ENCODE measurements at places on chromosomes 11 and 22.

GRCh38 chr22:24106385-24107381 lies 74.6 kb upstream of the SUSD2 start:
- no peak for DNase-seq

DNA sequence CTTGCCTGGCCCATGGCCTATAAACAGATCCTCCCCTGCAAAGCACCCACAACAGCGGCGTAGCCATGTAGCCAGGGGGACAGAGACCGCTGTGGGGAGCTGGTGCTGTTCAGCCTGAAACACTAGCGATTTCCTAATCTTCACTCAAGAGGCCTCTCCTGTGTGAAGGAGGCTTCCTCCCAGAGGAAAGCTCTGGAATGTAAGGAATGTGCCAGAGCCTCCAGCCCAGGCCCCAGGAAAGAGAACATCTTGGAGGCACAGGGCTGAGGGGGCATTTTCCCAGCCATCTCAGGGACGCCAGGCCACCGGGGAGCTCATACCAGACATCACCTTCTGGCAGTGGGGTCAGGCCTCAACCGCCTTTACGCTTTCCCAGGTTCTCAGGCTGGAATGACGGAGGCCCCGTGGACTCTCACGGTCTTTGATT lies 24.0 kb downstream of the MIAT start:
- DNase-seq: no peak

DNA sequence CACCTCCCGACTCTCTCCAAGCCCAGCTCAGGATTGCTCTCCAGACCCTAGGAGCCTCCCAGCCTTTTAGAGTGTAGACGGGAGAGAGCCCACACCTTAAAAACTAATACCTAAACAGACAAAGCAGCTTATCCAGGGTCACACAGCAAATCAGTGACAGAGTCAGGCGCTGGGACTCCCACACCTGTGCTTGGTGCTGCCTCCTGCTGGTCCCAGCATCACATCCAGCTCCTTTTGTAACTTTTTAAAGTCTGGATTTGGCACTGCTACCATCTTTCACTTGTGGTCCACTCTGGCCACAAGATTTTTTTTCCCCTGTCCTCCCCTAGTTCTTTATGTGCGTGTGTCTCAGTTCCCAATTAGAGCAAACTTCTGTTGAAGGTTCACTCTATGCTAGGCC lies 4.7 kb downstream of the ANO1 start:
- DNase-seq: no peak

DNA sequence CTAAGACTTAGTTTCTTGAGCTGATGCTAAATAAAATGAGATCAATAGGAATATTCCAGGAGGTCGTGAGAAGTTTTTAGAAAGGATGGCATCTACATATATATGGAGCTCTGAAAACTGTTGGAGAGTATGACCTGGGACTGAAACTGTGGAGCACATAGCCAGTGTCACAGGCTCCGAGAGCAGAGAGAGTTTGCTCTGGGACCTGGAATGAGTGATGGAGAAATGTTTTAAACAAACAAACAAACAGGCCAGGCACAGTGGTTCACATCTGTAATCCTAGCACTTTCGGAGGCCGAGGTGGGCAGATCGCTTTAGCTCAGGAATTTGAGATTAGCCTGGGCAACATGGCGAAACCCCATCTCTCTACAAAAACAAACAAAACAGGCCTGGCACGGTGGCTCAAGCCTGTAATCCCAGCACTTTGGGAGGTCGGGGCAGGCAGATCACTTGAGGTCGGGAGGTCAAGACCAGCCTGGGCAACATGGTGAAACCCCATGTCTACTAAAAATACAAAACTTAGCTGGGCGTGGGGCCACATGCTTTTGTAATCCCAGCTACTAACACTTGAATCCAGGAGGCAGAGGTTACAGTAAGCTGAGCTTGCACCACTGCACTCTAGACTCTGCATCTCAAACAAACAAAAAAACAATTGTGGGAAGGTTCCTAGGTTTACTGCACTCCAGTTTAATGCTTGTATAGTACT lies 67.1 kb downstream of the SLC35F2 start:
- no peak for DNase-seq

DNA sequence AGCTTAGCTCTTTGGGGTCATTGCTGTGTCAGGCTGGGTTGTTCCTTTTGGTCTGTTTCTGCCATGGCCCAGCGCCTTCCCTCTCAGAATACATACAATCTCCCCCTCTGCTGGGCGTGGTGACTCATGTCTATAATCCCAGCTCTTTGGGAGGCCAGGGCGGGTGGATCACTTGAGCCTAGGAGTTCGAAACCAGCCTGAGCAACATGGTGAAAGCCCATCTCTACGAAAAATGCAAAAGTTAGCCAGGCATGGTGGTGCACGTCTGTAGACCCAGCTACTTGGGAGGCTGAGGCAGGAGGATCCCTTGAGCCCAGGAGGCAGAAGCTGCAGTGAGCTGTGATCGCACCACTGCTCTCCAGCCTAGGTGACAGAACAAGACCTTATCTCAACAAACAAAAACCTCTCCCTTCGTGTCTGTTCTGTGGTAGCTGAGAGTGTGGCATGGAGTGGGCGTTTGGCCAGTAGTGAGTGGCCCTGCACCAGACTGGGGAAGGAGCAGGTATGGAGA lies 46.7 kb upstream of the RAB1B start:
- DNase-seq: no peak

- DNase-seq: no peak
Observed at GRCh38 chr11:65376138-65376713, 6.2 kb downstream of the SLC25A45 start.

- DNase-seq: no peak
Observed at GRCh38 chr11:35239471-35240075, 100.6 kb downstream of the CD44 start.

GRCh38 chr11:78643676-78644056 lies 69.0 kb upstream of the NARS2 start:
- no peak for DNase-seq

GRCh38 chr11:73259406-73260126 lies 12.6 kb upstream of the P2RY6 start:
- DNase-seq: no peak

DNA sequence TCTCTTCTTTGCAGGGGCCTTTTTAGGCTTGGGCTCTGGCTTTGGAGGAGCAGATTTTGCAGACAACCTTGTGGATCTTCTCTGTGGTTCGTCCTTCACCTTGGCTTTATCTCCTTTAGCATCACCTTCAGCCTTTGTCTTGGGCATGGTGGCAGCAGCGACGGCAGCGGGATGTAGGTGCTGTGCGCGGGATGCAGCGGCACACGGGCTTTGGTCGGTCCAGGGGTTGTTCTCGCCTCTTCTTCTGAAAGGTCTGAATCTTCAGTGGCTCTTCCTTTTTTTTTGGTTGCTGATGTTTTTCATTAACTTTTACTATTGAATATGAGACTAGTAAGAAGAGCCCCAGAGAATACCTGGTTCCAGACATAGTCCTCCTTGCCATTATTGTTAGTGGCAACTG lies 10.0 kb downstream of the MEI1 start:
- no peak for DNase-seq

DNA sequence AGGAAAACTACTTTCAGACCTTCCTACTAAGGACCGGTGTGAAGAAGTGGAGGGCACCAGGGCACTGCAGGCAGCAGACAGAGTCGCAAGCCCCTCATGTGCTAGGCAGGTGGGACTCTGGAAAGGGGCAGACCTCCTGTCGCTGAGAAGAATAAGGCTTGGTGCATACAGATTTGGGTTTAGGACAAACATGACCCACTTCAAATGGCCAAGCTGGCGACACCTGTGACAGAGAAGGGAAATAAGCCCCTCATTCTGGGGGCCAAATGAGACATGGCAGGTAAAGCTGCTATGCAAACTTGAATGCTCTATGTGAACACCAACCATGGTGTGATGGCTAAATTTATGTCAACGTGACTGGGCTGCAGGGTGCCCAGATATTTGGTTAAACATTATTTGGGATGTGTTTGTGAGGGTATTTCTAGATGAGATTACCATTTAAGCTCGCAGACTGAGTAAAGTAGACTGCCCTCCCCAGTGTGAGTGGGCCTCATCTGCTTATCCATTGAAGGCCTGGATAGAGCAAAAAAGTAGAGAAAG lies 112.4 kb upstream of the PITPNB start:
- DNase-seq: no peak

GRCh38 chr11:116701876-116702275 lies 70.9 kb downstream of the BUD13 start:
- no peak for DNase-seq

GRCh38 chr11:17551347-17552040 lies 4.4 kb downstream of the OTOG start:
- DNase-seq: no peak
